ENCODE measurements at places on chromosomes 5 and 9. TPM values are rescaled to one million over a fixed set of nuclear protein-coding genes. Genes with fewer than 3 reads are reported as not detected.

Gene TSSK1B
- 0.09 TPM for total RNA-seq

Gene AGXT2
- not detected for total RNA-seq

Gene PCDHGB1
- total RNA-seq = 2.7 TPM

- DNase-seq = no peak
Observed at GRCh38 chr9:99069075-99069474, 35.8 kb upstream of the TGFBR1 start.

- no peak for DNase-seq
Observed at GRCh38 chr9:123456011-123456410, 100.0 kb downstream of the CRB2 start.

- no peak for DNase-seq
Observed at GRCh38 chr9:2464624-2465023, 157.0 kb upstream of the VLDLR start.

DNA sequence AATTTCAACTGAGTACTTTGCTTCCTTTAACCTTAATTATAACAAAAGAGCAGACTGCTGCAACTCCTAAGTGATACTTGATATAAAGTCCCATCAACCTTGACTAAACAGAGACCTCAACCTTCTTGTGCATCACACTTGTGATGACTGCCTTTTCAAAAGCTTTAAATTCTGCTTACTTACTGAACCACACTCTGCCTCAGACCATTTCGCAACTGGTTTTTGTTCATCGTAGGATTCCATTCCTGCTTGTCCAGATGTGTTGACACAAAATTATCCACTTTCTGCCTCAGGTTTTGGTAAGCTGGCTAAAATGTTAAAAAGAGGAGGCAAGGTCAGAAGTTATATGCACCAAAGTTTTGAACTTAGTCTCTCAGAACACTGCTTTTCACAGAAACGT, 3.5 kb downstream of the BOD1 start:
- no peak for DNase-seq

DNA sequence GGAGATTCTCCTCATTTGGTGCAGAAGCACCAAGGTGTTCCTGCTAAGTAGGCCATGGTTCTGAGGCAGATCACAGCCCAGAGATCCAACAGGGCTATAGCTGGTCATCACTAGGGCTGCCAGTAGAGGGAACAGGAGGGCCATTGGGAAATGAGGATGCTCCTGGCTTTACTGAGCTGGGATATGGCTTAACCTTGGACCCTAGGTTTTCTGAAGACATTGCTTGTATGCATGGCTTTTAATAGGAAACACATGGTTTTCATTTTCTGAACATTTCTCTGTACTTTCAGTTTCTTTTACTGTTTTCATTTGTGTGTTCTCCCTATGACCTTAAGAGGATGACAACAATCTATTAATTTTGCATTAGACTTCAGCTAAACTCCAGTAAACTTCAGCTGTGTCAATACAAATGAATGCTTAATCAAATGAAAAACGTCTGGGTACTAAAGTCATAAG, at the start of gene IFNW1:
TSS of gene IFNW1 (minus strand) at position 406 of the 456 bp plus-strand sequence. CDS start at position 144, 262 bp downstream.
- no peak for DNase-seq

GRCh38 chr5:39465843-39466242, 41.1 kb upstream of the DAB2 start:
- DNase-seq = no peak

Data from right cardiac atrium (tissue), 5 donors.